ENCODE measurements at places on chromosomes 13 and 19.

GRCh38 chr19:12885749-12886650 lies 1.0 kb downstream of the KLF1 start:
- no peak for DNase-seq

GRCh38 chr19:35501684-35502083 lies 11.4 kb upstream of the KRTDAP start:
- no peak for DNase-seq

- DNase-seq, result no peak
These were observed 291.1 kb upstream of the ARGLU1 start for GRCh38 chr13:106858903-106859532.

- DNase-seq, result no peak
These were observed 984 bp downstream of the SIX5 start for GRCh38 chr19:45767881-45768654.

GRCh38 chr19:1255186-1256161 lies 7.1 kb downstream of the MIDN start:
- no peak for DNase-seq

- DNase-seq, result no peak
These were observed 45.5 kb upstream of the C13orf46 start for GRCh38 chr13:114019367-114019766.

DNA sequence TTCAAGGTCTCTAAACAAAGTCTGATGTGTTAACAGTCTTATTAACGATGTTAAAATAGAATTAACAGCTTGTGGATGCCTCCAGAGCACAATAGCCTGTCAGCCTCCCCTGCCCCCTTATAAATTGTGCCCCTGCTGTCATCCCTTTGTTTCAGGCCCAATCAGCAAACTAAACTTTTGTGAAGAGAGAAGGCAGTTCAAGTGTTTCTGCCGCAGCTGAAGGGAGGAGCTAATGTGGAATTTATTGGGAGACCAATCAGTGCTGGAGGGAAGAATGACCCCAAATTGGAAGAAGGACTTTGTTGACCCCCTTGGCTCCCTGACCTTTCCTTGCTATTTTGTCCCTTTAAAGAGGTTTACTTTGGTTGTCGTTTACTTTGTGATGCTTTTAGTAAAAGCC lies 160.5 kb downstream of the TM9SF2 start:
- DNase-seq, result no peak

DNA sequence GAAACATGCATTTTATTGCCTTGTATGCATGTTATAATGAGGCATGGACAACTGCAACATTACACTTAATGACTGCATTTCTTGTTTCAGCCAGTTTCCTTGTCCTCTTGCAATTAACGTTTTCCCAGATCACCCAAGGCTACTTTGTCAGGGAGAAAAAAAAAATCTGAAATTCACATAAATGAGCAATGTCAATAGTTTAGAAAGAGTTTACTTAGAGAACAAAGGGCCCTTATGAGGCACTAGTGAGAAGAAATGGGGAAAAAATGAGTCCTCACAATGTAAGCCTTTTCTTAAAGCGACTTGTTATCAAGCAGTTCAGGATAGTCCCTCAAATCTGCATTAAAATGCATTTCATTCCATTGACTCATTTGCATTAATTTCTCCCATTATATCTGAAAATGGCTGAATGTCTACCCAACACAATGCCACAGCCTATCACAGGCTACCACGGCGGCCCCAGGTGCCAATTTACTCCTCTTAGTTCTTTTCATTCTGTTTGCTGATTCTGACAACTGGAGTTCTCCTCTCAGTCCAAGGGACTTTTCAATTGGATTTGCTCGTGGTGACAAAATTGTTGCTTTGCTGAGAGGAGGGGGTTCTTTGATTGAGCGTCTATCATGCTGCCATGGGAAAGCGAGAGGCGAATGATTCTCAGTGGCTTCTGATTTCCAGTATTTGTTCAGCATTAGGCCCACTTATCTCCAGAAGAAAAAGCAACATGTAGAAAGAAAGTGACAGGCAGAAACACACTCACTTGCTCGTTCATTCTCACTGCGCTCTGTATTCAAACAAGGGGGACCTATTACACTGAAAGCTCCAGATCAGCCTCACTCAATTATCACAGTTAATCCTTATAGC lies 107.1 kb downstream of the DACH1 start:
- DNase-seq, result no peak

GRCh38 chr13:73556902-73557301 lies 498.1 kb downstream of the KLF5 start:
- DNase-seq, result no peak

DNA sequence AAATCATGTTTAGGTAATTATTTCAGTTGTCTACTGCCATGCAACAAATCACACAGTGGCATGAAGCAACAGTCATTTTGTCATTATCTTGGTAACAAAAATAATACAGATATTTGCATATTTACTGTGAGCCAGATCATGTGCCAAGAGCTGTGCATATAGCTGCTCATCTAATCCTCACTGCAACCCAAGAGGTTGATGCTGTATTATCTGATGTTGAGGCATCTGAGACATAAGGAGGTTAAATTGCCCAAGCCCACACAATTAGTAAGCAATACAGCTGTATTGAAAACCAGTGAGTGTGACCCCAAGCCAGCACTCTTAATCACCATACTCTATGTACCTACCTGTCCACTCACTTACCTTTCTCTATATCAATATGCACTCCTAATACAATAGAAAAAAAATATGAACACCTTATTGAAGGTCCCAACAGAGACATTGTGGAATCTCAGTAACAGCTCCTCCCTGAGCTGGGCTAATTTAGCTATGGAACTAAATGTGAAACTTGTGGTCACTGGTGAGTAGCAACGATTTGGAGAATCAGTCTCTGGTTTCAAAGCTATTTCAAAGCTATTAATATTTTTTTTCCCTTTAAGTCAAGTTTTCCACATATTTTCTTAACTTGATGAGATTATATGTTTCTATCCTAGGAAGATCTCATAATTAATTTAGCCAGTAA lies 185.2 kb downstream of the KLF12 start:
- DNase-seq, result no peak

- DNase-seq, result no peak
These were observed 17.1 kb downstream of the UCHL3 start for GRCh38 chr13:75566658-75567057.

GRCh38 chr13:42275098-42275471 lies 3.1 kb downstream of the AKAP11 start:
- DNase-seq, result no peak

All from ascending aorta (tissue), 2 donors.